Osteocyte (in vitro differentiated cells): ENCODE measurements at places on chromosomes 4 and X. TPM values are rescaled to one million over a fixed set of nuclear protein-coding genes. Genes with fewer than 3 reads are reported as not detected.

DNA sequence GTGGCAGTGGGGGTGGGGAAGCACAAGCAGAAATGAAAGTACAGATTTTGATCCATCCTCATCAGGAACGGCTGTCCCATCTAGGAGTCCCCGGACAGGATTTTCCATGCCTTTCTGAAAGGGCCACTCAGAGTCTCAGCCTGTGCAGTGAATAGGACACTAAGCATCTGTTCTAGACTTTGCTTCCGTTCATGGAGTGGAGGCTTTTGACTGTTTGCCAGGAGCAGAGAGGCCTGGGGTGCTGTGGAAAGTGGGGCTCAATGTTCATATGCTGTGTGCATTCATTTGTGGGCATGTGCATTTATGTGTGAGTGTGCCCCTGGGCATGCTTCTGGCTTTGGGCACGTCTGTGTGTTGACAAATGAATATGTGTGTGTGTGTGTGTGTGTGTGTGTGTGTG is 25.6 kb upstream of the MAMLD1 start:
- no peak for DNase-seq
- H3K36me3 ChIP-seq: no peaks in the 10 kb centered on the region
- peaks cover 7% of the 10 kb centered on the region for H3K4me1 ChIP-seq
- H3K27me3 ChIP-seq: no peaks in the 10 kb centered on the region

- no peak overlapping the region for H3K4me3 ChIP-seq
- peaks cover 8% of the 10 kb centered on the region for H3K27me3 ChIP-seq
- DNase-seq: no peak
- no peak overlapping the region for H3K27ac ChIP-seq
- H3K4me1 ChIP-seq: peaks cover 5% of the 10 kb centered on the region
- H3K36me3 ChIP-seq: no peaks in the 10 kb centered on the region
Measured at GRCh38 chr4:41282366-41282765, 25.6 kb downstream of the UCHL1 start.

- H3K4me1 ChIP-seq: peaks cover 57% of the 10 kb centered on the region
- no peaks in the 10 kb centered on the region for H3K27me3 ChIP-seq
Measured at GRCh38 chr4:13966231-13967195, 339.0 kb upstream of the BOD1L1 start.

GRCh38 chr4:89039730-89040338 is 17.2 kb downstream of the FAM13A start:
- H3K4me1 ChIP-seq: no peaks in the 10 kb centered on the region
- H3K36me3 ChIP-seq: peaks cover 15% of the 10 kb centered on the region
- H3K4me3 ChIP-seq: no peak overlapping the region
- no peak overlapping the region for H3K27ac ChIP-seq
- no peak for DNase-seq

Gene APLN
- total RNA-seq: 0.38 and 0.39 TPM in 2 replicates

Gene HTN1
- total RNA-seq: not detected in 2 replicates
